NCI-H774 (cell line): ENCODE measurements at places on chromosomes 4 and X.
A peak's percentile ranks its signal among the peaks of the same experiment; 100 is the strongest.

DNA sequence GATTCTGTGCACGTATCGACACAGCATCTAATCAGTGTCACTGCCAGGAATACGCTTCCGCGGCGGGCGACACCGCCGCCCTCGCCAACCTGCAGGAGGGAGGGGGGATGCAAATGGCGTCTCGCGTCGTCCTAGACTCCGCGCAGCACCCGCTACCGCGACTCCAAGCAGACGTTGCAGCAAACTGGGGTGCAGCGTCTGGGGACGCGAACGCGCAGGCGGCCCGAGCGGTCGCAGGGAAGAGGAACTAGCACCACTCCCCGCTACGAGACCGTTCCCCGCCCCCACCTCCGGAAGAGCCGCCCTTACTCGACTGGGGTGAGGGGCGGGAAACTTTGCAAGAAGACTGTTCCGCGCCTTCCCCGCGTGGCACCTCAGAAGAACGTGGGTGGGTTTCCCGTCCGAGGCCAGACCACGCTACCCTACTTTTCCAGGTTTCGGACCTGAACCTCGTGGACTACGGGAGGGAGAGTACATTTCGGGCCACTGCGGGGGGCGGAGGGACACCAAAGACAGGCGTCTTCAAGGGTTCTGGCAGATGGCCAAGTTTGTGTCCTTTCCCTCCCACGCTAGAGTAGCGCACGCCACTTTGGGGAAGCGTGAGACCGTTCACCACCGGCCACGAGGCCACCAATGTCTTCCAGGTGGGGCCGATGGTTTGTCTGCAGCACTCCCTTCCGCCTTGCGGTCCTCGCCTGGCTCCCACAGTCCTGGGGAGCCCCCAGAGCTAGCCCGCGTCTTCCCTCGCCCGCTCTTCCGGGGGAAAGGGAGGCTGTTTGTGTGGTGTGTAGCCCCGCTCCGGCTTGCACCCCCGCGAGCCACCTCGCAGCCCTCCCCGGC lies 78.0 kb upstream of the BCOR start:
- peak; percentile 44 for DNase-seq

GRCh38 chr4:39308611-39309010 lies 57.6 kb downstream of the RFC1 start:
- no peak for DNase-seq

GRCh38 chr4:173191623-173192041 lies 23.0 kb downstream of the GALNT7 start:
- DNase-seq = no peak

DNA sequence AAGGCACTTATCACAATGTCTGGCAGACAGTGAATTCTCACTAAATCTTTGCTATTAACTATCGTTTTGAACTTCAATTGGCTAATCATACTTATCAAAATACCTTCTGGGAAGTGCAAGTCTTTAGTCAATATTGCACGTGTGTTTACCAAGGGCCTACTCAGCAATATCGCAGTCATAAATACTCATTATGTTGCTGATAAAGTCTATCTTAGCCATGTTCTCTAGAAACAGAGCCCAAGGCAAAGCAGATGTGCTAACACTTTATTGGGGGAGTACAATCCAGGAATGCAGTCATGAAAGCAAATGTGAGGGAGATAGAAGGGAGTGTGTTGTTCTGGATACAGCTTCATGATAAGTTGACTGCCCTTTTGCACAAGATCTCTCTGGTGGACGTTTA lies 90.5 kb downstream of the FBXO8 start:
- no peak for DNase-seq

GRCh38 chr4:182203872-182204411 lies 39.3 kb upstream of the TENM3 start:
- no peak for DNase-seq

DNA sequence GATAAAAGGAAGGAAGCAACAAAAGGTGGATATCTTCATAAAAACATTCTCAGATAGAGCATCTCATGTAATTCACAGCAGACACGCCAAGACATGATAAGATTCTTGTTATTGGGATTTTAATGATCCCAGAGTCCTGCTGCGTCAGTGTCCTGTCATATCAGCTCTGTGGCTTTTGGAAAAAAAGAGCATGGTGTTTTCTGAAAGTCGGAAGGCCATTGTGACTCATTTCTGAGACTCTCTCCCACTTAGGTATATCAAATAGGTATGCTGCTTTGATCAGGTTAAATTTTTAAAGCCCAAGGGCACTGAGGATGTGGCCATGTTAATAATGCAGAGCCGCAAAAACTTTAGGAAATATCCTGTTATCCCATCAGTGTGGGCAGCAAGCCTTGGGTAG lies 481.0 kb downstream of the KCNIP4 start:
- no peak for DNase-seq

- no peak for DNase-seq
These were observed 228.8 kb downstream of the NSUN7 start for GRCh38 chr4:40978548-40978947.

DNA sequence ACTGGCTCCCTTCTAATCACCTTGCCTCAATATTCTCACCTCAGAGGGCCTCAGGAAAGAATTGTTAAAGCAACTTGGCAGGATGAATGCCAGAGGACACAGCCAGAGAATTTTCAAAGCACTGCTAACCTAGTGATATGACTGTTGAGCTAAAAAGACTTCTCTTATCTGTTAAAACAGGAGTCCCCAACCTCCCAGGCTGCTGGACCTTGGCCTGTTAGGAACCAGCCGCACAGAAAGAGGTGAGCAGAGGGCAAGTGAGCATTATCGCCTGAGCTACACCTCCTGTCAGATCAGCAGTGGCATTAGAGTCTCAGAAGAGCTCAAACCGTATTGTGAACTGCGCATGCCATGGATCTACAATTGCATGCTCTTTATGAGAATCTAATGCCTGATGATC lies 1.7 kb upstream of the KCNE5 start:
- DNase-seq = no peak

DNA sequence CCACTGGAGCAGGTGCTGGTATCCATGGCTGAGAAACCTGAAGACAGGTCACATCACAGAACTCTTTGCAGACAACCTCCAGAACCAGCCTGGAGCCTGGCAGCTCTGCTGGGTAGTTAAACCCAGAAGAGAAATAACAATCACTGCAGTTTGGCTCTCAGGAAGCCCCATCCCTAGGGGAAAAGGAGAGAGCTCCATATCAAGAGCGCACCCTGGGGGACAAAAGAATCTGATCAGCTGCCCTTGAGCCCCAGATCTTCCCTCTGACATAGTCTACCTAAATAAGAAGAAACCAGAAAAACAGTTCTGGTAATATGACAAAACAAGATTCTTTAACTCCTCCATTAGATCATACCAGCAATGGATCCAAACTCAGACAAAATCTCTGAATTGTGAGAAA lies 823.2 kb upstream of the FRG1 start:
- DNase-seq = no peak

DNA sequence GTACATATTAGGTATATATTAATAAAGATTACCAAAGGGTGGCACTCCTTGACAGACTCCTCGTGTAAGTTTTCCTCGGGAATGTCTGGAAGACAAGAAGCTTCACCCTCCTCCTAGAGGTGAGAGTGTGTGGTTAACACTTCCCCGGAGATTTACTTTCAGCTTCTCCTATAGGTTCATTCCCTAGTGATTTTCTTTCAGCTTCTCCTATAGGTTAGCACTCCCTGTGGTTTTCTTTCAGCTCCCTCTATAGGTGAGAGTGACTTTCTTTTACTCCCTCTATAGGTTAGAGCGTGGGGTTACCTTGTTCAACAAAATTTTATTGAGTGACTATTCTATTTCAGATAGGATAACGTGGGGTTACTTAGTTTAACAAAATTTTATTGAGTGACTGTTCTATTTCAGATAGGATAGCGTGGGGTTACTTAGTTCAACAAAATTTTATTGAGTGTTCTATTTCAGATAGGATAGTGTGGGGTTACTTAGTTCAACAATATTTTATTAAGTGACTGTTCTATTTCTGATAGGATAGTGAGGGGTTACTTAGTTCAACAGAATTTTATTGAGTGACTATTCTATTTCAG lies 106.0 kb upstream of the PLAC1 start:
- no peak for DNase-seq

DNA sequence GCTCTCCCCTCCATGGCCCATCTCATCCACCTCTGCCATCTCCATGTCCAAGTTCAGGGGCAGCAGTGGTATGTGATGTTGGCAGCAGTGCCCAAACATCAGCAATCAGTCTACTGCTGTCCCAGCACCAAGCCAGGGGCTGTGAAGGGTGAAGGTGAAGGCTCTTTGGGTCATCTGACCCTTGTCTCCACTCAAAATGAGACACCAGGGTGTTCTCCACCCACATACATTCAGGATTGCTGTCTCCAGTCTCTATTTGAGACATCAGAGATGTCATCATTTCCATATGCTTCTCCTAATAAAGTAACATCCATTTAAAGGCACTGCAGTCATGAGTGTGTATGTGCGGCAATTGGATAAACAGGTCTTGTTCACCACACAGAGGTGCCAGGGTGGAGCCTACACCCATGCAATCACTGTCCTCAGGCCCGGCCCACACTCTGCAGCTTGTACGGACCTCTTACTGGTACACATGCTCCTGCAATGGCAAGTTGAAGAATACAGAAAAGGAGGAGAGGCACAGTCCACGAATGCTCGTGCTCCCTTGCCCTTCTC lies 22.2 kb downstream of the MAML3 start:
- no peak for DNase-seq

GRCh38 chr4:106256190-106256589 lies 59.8 kb downstream of the TBCK start:
- no peak for DNase-seq

- no peak for DNase-seq
These were observed 56.4 kb upstream of the SCML1 start for GRCh38 chrX:17680732-17681413.

DNA sequence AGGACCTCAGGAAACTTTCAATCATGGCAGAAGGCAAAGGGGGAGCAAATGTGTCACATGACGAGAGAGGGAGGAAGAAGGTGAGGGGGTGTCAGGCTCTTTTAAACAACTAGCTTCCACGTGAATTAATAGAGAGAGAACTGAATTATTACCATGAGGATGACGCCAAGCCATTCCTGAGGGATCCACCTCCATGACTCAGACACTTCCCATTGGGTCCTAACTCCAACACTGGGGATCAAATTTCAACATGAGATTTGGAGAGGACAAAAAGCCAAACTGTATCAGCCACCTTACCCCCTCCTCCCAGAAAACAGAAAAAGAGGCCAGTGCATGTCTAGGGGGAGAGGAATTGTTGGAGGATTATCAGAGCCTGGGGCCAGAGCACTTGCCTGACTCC lies 40.4 kb upstream of the LAS1L start:
- DNase-seq = no peak

- DNase-seq = no peak
These were observed 705.9 kb downstream of the RAB28 start for GRCh38 chr4:12778191-12778590.

- no peak for DNase-seq
These were observed 9.5 kb upstream of the CXCL8 start for GRCh38 chr4:73730867-73731266.

DNA sequence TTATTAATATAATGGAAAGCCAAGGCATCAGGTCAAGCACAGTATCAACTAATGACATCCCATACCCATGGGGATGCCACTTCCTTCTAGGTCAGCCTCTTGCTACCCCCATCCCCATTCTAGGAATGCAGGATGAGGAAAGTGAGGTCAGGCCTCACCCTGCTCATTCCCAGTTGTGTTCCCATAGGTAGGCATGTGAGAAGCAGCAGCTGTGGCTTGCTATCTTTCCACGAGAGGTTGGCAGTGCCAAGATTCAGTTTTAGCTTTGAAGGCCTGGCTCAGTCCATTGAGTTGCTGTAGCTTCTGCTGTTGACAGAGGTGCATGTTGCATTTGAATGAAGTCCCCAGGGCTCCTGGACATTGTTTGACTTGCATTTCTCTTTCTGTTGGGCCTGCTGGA lies 15.5 kb downstream of the LONRF3 start:
- DNase-seq = no peak

GRCh38 chrX:69493193-69493592 lies 10.9 kb upstream of the NALF2 start:
- no peak for DNase-seq

GRCh38 chrX:118187100-118187499 lies 70.5 kb upstream of the KLHL13 start:
- DNase-seq = no peak

DNA sequence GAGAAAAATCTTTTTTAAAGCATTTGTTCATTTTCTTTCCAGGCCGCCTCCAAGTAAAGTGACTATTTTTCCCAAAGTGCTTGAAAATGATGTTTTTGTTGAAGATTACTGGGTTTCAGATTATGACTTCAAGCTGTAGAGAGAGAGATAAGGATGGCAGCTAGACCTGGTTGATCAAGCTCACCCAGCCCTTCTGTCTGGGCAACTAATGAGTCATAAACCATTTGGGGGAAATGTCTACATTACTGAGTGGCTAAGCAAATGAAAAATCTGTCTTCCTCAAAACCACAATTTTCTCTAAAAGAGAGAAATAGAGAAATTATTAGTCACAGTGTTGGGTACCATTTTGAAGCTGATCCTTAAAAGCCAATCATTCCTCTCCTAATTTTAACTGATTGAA lies 355.4 kb upstream of the CPEB2 start:
- DNase-seq = no peak

DNA sequence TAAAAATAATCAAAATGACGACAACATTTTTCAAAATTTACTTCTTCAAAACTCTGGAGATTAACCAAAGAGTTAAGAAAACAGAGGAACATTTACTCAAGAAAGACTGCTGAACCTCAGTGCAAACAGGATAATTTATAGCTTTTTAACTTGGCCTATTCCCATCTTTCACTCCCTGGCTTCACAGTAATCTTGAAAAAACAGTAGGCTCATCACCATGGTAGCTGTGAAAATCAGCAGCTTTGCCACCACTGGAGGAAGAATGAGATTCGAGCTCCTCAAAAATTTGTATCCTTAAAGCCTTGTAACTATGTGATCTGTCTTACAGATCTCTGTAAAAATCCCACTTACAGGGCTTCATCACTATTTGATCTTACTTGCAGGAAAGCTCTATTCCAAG lies 447.7 kb upstream of the CTSO start:
- DNase-seq = no peak

DNA sequence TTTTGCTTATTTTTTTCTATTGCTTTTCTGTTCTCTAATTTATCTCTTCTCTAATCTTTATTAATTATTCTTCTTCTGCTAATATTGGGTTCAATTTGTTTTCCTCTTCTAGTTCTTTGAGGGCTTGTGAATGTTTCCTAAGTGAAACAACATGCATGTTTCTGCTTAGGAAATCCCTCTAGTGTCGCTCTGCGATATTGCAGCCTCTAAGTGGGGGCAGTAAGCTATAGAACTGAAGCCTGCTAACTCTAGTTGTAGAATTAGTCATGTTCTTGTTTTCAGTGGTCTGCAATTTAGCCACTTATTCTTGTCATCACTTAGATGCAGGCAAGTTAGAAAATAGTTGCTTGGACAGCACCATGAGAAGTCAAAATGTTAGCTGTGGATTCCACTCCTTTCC lies 222.6 kb downstream of the SPIN4 start:
- no peak for DNase-seq

- no peak for DNase-seq
These were observed 113.7 kb downstream of the BMP15 start for GRCh38 chrX:51024106-51024696.

DNA sequence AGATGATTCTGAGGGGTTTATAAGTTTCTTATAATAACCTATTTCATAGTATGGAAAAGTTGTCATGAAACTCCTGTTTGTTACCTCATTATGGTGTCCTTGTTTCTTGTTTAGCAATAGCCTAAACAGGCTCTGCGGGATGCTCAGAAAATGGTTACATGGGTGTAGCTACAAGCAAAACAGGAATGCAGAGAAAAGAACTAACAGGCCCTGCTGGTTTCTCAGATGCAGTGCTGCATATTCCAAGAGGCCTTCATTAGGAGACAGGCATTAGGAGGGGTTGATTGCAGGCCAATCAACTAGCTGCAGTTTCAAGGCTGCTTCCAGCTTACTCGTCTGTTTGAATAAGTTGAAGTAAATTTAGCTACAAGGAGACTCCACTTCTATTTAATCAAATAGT lies 37.6 kb upstream of the HPGD start:
- no peak for DNase-seq
